ENCODE measurements at places on chromosomes 5 and 9.

DNA sequence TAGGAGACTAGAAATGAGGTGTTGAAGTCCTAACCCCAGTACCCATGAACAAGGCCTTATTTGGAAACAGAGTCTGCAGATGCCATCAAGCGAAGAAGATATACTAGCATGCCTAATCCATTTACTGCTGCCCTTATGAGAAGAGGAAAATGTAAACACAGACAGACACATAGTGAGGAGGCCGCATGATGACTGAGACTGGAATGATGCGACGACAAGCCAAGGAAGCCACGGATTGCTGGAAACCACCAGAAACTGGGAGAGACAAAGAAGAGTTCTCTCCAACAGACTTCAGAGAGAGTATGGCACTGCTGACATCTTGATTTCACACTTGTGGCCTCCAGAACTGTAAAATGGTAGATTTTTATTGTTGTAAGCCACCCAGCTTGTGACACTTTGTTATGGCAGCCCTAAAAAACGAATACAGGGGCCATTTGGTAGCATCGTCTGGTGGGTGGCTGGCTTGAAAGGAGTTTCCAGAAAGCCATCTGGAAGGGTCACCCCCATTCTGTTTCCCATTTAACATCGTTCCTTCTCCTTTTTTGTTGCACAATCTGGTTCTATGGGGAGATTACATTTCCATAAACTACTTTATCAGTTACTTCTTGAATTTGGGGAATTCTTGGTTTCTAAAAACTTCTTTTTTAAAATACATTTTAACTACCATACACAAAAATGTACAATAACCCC, 193.1 kb downstream of the HSD17B3 start:
- no peak for DNase-seq

- no peak for DNase-seq
Measured at GRCh38 chr9:97310896-97311295, 3.4 kb downstream of the CCDC180 start.

DNA sequence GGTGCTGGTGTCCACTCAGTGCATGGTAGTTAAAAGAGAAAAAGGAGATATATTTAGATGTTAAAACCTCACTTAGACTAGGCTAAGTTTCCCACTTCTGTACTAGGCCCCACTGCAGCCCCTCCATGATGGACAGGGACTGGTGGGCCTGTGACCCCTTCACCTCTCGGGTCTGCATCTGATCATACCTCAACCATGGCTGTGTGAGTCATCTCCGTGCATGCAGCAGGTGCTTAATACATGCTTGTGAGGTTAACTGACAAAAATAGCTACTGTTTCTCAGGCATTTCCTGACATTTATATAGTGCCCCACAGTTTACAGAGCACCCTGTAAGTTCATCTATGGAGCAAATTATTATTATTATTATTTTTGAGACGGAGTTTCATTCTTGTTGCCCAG, 8.4 kb upstream of the URM1 start:
- no peak for DNase-seq

DNA sequence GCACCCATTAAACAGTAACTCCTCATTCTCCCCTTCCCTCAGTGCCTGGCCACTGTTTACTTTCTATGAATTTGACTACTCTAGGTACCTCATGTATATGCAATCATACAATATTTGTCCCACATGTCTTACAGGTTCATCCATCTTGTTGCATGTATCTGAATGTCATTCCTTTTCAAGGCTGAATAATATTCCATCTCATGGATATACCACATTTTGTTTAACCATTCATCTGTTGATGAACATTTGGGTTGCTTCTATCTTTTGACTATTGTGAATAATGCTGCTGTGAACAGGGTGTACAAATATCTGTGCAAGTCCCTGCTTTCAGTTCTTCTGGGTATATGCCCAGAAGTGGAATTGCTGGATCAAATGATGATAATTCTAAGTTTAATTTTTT, 40.9 kb downstream of the INIP start:
- no peak for DNase-seq

DNA sequence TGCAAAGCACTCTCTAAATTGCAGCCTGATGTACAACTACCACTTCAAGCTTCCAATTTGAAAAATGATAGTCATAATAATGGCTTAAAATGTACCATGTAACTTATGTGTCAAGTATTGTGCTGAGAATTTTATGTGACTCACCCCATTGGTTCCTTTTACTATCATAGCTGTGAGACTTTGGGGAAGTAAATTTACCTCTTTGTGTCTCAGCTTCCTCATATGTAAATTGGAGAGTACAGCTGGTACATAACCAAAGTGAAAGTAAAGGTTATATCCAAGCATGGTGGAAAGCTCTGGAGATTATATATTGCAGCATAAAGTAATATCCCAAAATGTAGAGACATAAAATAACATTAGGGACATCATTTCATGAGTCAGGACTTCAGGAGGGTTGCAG, 2200.4 kb upstream of the C9orf72 start:
- no peak for DNase-seq

GRCh38 chr5:80895523-80895922, 64.6 kb upstream of the RASGRF2 start:
- DNase-seq = peak; percentile 20

GRCh38 chr5:134247428-134248224, 21.8 kb upstream of the PPP2CA start:
- DNase-seq = no peak

DNA sequence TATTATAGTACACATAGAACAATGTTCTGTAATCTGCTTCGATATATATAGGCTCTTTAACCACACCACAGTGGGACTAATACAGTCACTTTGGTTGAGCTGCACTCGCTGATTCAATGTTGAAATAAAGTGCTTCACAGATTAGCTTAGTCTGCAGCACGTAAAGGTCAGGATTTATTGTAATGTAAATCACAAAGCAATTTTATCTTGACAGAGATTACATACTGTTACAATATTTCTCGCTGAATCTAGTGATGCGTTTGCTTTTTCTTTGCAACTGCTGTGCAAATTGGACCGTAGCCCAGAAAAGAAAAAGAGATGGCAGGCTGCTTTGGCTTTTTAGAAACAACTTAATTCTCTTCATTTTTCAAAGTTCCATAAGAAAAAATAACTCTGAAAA, 52.9 kb downstream of the CETN3 start:
- DNase-seq = no peak

DNA sequence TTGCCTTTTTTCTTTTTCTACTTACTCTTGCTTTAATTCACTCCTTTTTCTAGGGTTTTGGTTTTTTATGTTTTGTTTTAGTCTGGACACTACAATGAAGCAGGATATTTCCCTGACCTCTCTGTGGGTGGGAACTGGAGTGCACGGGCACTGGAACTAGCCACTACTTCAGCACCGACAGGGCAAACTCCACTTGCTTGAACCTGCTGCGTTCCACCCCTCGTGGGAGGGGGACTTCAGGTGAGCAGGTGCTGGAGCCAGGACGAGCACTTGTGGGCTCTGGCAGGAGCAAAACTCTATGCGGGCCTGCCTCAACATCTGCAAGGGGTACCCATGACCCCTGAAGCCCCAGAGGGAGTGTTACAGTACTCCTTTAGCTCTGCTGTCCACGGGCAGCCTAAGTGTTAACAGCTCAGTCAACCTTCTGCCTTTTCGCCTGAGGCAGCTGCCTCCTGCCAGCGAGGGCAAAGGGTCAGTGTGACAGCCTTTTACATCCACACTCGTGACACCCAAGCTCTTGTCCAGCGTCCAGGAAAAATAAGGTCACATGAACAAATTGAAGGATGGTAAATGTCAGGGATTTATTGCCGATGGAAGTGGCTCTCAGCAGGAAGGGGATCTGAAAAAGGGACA, 144.1 kb upstream of the NFIL3 start:
- no peak for DNase-seq

- DNase-seq = no peak
Measured at GRCh38 chr5:78568212-78568611, 80.4 kb downstream of the LHFPL2 start.

DNA sequence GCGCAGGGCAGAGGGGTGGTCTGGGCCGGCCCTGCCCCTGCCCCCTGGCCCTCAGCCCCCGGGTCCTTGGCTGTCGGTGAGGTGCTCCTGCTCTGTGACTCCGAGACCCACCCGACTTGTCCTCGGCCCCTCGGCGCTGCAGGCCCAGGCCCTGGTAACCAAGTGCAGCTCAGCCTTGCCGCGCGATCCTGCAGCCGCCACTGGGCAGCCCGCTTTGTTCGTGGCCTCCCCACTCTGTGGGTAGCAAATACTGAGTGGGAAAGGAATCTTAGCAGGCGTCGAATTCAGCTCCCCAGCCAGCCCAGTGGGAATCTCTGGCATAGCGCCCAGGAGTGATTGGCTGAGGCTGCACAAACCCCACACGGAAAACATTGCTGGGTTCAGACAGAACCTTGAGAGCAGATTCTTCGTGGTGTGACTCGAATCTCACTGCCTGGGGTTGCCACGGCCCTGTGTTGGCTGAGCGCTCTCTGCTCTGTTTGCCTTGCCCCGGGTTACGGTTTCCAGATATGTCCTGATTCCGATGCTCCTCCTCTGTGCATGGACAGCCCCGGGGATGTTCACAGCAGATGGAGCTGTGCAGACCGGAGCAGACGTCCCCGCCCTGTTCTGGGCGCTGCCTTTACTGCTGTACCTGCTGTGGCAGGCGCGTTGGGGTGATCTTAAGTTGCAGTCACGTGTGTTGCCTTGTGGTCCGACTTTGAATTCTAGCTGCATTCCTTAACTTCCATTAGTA, 13.4 kb upstream of the EXOC3 start:
- DNase-seq = no peak

- no peak for DNase-seq
Measured at GRCh38 chr5:60972231-60972630, 27.2 kb downstream of the NDUFAF2 start.

- no peak for DNase-seq
Measured at GRCh38 chr9:463455-464171, 248.9 kb downstream of the DOCK8 start.

DNA sequence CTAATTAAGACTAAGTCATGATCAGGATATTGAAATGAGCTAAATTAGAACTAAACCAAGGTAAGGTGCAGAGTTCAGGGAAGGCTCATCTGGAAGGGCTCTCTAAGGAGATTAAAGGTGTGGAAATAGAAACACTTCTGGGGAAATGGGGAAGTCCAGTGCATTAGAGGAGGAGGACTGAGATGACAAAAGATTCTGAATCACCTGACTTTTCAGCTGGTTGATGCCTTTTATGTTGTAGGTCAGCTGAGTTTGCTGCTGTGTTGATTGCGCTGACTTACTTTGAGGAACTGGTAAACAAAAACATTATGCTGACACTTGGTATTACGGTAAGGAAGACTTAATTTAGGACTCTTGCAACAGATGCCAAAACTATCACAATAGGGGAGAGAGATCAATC, 23.8 kb downstream of the IFNA5 start:
- DNase-seq = no peak

DNA sequence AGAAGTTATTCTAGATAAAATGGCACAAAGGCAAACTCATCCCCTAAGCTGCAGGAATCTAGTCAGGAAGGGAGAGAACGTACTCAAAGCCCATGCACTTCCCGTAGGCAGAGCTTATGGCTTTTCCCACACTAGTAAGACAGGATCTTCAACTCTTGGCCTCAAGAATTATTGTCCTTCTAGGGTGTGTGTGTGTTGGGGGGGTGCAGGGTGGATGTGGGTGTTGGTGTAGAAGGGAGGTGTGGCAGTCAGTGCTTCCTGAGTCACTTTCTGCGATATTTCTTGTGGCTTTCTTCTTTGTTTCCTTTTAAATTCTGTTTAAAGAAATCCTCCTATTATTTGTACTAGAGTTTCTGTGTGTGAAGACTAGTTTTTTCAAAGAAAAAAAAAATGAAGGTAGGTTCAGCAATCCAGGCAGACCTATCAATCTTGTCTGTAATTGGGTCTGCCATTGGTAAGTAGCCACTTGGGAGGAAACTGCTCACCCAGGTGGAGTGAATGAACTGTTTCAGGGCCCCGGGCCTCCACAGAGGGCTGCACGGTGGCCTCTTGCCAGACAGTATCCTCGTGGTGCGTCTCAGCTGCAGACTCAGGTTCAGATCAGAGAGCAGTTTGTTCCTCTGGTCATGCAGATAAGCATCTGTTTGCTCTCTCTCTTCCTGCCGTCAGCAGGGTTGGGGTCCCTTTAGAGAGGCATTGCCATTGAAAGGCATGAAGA, 131.9 kb downstream of the NPR3 start:
- DNase-seq = no peak

GRCh38 chr5:170366276-170366675, 22.9 kb downstream of the KCNMB1 start:
- DNase-seq = no peak

- no peak for DNase-seq
Measured at GRCh38 chr9:68447611-68448010, 91.2 kb downstream of the PGM5 start.

DNA sequence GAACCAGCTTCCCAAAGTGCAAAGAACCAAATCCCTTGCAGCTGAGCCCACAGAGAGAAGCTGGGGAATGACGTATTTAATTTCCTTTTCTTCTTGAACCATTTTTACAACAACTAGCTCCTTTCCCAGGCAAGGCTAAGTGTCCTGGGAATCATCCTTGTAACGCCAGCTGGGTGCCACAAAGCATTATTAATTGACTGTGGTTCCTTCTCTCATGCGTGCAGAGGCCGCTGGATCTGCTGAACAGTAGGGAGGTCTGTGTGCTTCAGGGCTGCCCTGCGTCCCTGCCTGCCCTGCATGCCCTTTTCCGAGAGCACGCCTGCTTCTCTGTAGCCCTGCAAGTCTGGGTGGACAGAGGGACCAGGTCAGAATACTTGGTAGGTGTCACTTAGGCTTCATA, 124.1 kb upstream of the OTULINL start:
- DNase-seq = no peak

- DNase-seq = no peak
Measured at GRCh38 chr5:55864606-55865541, 13.7 kb downstream of the IL31RA start.

DNA sequence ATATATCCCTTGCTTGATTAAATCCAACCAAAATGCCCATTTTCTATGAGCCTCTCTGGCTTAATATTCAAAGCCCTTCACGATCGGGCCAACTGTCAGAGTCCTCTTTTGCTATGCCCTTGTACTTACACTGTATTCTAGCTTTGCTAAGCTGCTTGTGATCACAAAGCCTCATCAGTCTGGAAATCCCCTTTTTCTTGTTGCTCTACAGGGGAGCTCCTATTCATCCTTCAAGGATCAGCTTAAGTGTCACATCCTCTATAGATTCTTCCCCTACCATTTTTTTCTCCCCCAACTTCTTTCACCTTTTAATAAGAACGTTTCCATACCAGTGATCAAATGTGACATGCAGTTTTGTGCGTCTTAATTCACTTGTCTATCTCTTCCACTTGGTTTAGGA, 450.4 kb upstream of the CHD1 start:
- no peak for DNase-seq

GRCh38 chr5:112064271-112064701, 307.3 kb upstream of the NREP start:
- no peak for DNase-seq
